ENCODE measurements at places on chromosomes 2 and 18. TPM values are rescaled to one million over a fixed set of nuclear protein-coding genes. Genes with fewer than 3 reads are reported as not detected.

GRCh38 chr2:241558532-241559322, at the start of gene BOK:
Gene BOK (plus strand): TSS chr2:241558745. CDS start chr2:241559484, 739 bp downstream.
- DNase-seq: peak; percentile 77

The TMEM200C gene
- total RNA-seq: not detected

The GALNT13 gene
- total RNA-seq: not detected

DNA sequence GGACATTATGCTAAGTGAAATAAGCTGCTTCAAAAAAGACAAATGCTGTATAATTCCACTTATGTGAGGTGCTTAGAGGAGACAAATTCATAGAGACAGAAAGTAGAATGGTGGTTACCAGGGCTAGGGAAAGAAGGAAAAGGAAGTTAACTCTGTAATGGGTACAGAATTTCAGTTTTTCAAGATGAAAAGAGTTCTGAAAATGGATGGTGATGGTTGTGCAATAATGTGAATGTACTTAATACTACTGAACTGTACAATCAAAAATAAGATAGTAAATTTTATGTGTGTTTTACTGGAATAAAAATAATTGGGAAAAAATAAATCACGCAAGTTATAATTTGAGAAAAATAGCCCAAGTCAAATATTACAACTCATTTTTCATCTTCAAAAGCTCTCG, 27.5 kb downstream of the ARHGAP25 start:
- DNase-seq: no peak

DNA sequence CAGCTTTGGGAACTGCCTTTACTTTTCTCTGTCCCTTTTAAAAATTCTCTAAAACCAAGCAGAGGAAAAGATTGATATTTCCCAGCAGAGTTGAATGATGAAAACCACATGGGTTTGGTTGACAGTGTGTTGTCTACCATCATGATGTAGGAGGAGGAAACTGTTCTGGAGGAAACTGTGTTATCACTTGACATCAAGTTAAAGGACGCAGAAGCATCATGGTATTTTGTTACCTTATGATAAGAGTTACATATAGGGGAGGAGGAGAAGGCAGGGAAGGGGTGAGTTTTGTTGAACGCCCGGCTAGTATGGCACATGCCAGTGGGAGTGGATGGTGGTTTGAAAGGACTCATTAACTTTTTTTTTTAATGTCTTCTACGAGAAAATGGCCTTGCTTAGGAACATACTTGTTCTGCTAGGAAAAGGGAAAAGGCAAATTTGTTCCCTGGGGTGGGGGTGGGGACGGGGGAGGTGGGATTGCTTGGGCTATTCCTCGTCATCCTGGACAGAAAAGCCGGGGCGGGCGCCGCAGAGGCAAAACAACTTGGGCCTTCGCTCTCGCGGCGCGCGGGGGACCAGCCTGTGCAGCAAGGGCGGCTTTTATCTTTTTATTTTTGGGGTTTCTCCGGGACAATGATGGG, 766 bp downstream of the TMEM17 start:
- no peak for DNase-seq

Data from natural killer cell treated with Interleukin-12 subunit alpha and Interleukin-12 subunit beta and Interleukin-15 and Interleukin-18, amount 100 ng/mL, for 72 hours (primary cell).